ENCODE measurements at places on chromosomes 5 and 9. TPM values are rescaled to one million over a fixed set of nuclear protein-coding genes. Genes with fewer than 3 reads are reported as not detected.

Gene CYLC2
- total RNA-seq = not detected

Gene FOXD4
- total RNA-seq = 0.05 TPM

Gene CCDC180
- 3.1 TPM for total RNA-seq

Gene ECSCR
- total RNA-seq = 3.4 TPM

Gene SLC36A3
- not detected for total RNA-seq

Gene PRR16
- 0.14 TPM for total RNA-seq

Gene RARS1
- total RNA-seq = 35.2 TPM

Gene CDKN2A
- total RNA-seq = 0.23 TPM

Gene CAMK2A
- total RNA-seq = under 0.01 TPM

Gene IL4
- not detected for total RNA-seq

Gene PCDHGA2
- 0.23 TPM for total RNA-seq

DNA sequence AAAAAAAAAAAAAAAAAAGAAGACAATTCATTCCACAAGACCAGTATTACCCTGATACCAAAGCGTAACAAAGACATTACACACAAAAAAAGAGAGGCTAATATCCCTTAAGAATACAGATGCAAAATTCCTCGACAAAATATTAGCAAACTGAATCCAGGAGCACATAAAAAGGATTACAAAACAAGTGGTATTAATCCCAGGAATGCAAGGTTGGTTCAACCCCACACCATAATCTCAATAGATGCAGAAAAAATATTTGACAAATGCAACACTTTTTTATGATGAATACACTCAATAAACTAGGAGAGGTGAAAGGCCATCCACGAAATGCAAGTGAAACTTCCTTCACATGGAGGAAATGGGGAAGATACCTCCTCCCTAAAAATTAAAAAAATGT is 80.1 kb upstream of the TLR4 start:
- no peak for DNase-seq

DNA sequence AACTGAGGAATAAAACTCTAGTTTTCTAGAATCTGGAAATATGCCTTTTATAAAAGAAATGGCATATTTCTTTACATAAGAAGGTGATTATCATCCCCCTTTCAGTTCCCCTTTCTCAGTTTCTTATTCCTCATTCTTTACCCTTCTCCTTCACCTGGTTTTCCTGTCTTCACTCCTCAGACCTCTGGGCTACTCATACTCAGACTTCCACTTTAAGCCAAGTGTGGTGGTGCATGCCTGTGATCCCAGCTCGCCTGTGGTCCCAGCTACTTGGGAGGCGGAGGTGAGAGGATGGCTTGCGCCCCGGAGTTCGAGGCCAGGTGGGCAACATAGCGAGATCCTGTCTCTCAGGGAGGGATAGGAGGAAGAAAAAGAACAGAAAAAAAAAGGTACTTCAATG is 57.2 kb downstream of the RANBP6 start:
- DNase-seq = no peak

GRCh38 chr5:7456206-7456605 is 60.3 kb downstream of the ADCY2 start:
- DNase-seq = no peak

DNA sequence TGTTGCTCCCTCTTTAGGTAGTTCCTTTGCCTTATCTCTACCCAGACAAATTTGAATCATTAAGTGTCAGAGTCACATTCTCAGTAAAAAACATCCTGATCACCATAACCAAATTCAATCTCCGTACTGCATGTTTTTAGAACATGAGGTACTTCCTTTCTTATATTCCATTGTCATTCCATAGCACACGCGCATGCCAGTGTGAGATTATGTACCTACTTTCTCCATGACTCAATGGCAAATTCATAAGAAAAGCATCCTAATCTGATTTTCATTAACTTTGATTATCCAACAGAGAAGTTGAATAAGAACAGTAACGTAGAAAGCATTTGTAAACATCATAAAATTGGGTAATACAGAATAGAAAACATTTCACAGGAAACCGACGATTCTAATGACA is 1118.6 kb upstream of the CDH9 start:
- DNase-seq = no peak

GRCh38 chr5:148569948-148570347 is 84.4 kb downstream of the HTR4 start:
- DNase-seq = no peak

GRCh38 chr9:79013715-79014610 is 557.8 kb upstream of the TLE4 start:
- DNase-seq = no peak

DNA sequence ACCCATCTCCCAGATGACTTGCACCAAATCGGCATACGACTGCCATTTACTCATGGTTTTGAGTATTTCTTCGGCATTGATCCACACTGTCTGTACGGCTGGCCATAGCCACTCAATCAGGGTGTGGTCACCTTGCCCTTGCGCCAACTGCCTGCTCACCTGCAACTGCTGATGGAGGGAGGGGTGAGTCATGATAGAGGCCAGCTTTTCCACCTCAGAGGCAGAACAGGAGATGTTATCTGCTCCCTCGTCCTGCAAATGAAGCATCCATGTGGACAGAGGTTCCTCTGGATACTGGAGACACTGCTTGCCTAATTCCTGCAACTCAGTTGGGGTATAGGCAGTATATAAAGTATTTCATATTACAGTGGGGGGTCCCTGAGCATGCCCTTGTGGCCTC is 85.6 kb upstream of the ATP10B start:
- DNase-seq = no peak

DNA sequence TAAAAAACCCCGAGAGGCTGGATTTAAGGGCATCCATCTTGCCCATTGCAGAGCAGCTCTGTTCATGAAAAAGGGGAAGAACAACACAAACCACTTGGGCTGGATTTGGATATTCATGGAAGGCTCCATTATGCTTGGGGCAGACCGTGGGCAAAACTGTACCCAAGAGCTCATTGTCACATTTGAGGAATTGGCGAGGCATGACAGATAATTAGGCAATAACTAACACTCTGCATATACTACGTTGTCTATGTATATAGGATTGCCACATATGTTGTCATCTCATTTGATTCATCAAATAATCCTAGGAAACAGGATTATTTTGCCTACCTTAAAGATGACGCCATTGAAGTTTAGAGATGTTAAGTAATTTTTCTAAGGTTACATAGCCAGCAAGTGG is 255.4 kb downstream of the SMARCA2 start:
- DNase-seq = no peak

GRCh38 chr5:111960476-111961215 is 203.7 kb upstream of the NREP start:
- no peak for DNase-seq

DNA sequence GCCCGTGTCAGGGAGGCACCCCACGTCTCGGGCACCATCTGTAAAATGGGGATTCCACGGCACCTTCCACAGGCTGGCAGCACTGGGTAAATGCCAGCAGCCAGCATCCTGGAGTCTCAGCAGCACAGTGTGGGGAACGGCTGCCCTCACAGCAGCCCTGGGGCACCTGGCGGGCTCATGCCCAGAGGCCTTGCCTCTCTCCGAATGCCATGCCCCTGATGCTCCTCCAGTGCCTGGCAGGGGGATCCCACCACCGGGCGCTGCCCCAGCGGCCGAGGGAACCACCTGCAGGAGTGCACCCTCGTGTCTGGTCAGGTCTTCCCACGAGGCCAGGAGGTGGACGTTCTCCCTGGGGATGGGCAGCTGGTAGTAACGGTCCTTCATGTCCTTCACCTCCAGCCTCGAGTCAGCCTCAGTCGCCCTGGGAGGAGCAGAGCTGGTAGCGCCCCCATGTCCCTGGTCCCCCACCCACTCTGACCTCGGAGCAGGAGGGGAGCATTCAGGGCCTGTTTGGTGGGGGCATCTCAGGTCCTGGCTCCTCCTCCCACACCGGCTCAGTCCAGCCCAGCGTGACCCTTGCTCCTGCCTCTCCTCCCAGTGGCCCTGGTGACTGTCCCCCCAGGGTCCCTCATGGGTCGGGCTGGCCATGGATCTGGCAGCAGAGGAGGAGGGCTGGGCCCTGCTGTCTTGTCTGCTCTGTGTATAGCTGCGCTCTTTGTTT is 49.9 kb upstream of the NRARP start:
- DNase-seq = no peak

DNA sequence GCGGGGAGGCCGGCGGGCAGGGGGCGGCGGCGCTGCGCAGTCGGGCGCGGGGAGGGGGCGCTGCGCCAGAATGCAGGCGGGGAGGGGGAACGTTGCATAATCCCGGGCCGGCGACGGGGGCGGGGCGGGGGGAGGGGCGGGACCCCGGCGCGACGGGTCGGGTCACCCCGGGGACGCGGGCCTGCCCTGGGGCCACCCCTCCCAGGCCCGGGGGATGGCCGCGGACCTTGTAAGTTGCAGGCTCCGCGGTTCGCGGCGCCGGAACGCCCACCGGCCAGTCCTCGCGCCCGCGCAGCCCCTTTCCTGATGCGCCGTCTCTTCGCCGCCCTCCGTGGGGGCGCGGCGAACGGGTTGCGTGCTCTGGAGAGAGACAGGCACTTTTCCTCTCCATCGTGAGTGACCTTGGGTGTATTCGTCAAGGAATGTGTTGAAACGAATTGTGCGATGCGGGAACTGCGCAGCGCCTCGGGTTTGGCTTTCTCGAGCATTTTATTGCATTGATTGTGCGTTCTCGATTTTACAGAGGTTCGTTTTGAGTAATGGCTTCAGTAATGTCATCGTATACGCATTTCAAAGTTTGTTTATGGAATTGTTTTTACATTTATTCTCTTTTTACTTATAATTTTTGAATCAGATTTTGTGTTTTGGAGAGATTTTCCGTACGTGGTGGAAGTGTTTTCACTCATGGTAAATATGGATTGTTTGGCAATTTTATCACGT is 802 bp downstream of the SPIN1 start:
- DNase-seq = peak; percentile 70

DNA sequence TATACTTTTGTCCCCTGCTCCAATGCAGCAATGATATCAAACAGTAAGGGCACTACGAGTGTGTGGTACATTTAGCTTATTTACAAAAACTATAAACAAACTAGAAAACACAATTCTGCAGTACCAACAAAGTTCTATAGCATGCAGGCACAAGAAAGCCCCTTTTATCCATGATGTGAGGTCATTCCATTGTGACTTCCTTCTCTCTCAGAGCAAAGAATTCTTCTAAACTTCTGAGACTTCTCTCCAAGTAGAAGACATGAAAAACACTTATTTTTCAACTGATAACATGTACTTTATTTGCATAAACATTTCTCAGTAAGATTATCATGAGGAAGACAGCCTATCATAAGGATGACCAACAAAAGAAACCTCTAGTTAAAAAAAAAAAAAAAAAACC is 569.8 kb downstream of the TLE1 start:
- no peak for DNase-seq

DNA sequence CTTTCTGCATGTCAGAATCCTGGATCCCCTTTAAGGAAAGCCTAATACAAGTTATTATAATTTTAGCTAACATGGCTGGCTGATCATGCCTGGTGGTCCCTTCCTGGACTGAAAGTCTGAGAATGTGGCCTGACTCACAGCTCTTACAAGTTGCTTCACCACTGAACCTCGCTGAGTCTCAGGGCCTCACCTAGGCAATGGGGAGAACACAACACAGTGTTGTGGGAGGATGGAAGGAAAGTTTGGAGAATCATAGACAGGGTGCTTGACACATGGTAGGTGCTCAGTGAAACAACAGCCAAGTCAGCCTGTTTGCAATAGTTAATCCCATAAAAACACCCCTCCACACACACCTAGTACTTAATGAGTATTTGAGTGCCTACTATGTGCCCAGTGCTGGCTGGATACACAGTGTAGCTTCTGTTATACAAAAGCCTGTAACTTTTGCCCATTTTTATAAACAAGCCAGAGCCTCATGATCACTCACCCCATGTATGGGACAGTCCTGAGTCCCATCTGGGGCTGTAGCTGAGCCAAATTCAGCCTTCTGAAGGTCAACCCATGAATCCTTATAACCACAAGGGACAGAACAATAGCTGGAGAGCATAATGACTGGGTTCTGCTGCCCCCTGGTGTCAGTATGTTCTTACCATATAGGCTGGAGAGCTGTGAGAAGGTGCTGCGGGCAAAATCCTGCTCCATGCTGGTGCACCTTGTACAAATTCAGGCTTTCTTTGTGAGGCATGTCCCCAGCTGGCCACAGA is 3.9 kb downstream of the ACSL6 start:
- DNase-seq = peak; percentile 88

DNA sequence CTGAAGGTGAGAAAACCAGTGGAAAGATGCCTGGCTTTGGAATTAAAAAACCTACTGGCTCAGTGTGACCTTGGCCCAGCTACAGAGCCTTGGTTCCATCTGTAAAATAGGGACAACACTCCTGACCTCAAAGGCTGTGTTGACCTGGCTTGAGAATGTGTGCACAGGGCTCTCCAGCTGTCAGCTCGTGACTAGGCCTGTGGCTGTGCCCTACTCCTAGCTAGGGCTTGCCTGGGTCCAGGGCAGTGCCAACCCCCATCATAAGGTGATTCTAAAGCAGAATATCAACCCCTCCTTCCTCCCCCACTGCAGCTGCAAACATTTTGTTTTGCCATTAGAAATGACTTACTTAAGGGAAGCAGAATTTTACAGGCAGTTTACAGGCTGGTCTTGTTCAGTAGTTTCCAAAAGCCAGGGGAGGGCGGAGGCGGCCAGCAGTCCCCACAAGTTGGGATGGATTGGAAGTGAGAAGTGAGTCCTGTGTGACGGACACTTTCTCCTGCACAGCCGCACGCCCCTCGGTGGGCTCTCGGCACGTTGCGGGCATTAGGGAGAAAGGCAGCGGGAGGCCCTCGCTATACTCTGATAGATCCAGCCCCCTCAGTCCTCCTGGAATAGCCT is 7.3 kb downstream of the PITX1 start:
- no peak for DNase-seq

GRCh38 chr9:21141427-21141882 is at the start of gene IFNW1:
Gene IFNW1, minus strand, starts transcription at chr9:21141832. Its CDS starts 262 bp downstream, at chr9:21141570.
- no peak for DNase-seq

- DNase-seq = no peak
Observed at GRCh38 chr9:85605905-85606304, 135.8 kb downstream of the AGTPBP1 start.

GRCh38 chr9:70229026-70229425 is 29.8 kb upstream of the SMC5 start:
- no peak for DNase-seq

- DNase-seq = no peak
Observed at GRCh38 chr5:181200816-181201215, 4.2 kb downstream of the TRIM7 start.

- DNase-seq = no peak
Observed at GRCh38 chr9:130608554-130609134, 29.3 kb downstream of the FUBP3 start.

GRCh38 chr9:36823934-36824333 is 210.1 kb downstream of the PAX5 start:
- DNase-seq = no peak

GRCh38 chr5:146902471-146902870 is 23.9 kb upstream of the PPP2R2B start:
- DNase-seq = no peak

- peak; percentile 72 for DNase-seq
Observed at GRCh38 chr5:4879693-4880303, 260.3 kb upstream of the ADAMTS16 start.

- no peak for DNase-seq
Observed at GRCh38 chr9:3858961-3859360, 333.2 kb upstream of the RFX3 start.

GRCh38 chr5:103847060-103847459 is 284.5 kb upstream of the NUDT12 start:
- DNase-seq = no peak
